CD4-positive, alpha-beta T cell (primary cell): ENCODE measurements at places on chromosomes 7 and 10.
A peak's percentile ranks its signal among the peaks of the same experiment; 100 is the strongest.

DNA sequence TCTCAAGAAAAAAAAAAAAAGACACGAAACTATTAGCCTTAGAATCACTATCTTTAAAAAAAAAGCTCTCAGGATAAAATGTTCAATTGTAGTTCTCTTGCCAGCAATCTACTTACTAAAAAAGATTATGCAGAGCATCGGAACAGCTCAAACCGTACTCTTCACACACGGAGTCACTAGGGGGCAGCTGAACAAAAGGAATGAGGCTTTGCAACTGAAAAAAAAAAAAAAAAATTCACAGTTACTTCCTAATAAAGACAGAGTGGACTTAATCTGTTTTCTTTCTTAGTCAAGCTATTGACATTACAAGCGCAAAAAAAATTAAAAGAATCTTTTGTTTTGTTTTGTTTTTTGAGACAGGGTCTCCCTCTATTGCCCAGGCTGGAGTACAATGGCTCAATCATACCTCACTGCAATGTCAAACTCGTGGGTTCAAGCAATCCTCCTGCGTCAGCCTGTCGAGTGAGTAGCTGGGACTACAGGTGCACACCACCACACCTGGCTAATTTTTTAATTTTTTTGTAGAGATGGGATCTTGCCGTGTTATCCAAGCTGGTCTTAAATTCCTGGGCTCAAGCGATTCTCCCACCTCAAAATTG lies 11.5 kb downstream of the PMS2 start:
- no peaks in the 10 kb centered on the region for H3K27me3 ChIP-seq
- no peak overlapping the region for H3K27ac ChIP-seq
- peak; percentile 69 for DNase-seq
- H3K4me1 ChIP-seq: no peaks in the 10 kb centered on the region
- no peak overlapping the region for H3K4me3 ChIP-seq
- H3K36me3 ChIP-seq: peaks cover 55% of the 10 kb centered on the region

- peaks cover 5% of the 10 kb centered on the region for H3K27me3 ChIP-seq
- no peak for DNase-seq
- H3K27ac ChIP-seq: no peak overlapping the region
- H3K4me3 ChIP-seq: no peak overlapping the region
- no peaks in the 10 kb centered on the region for H3K4me1 ChIP-seq
These were observed 121.7 kb downstream of the FAM204A start for GRCh38 chr10:118220346-118220850.

GRCh38 chr10:56586461-56586891 lies 225.4 kb upstream of the ZWINT start:
- H3K27me3 ChIP-seq: no peaks in the 10 kb centered on the region
- H3K4me1 ChIP-seq: no peaks in the 10 kb centered on the region
- H3K36me3 ChIP-seq: no peaks in the 10 kb centered on the region
- DNase-seq: no peak
- no peak overlapping the region for H3K27ac ChIP-seq

- H3K36me3 ChIP-seq: no peaks in the 10 kb centered on the region
- H3K27ac ChIP-seq: no peak overlapping the region
- H3K27me3 ChIP-seq: no peaks in the 10 kb centered on the region
- H3K4me3 ChIP-seq: no peak overlapping the region
- no peak for DNase-seq
These were observed 292.9 kb downstream of the DPP6 start for GRCh38 chr7:154345093-154345492.

- H3K4me1 ChIP-seq: peaks cover 6% of the 10 kb centered on the region
- no peaks in the 10 kb centered on the region for H3K36me3 ChIP-seq
These were observed 242.9 kb downstream of the PTEN start for GRCh38 chr10:88106366-88106765.
